Psoas muscle (tissue), 8 donors: ENCODE measurements at places on chromosomes 1 and 21.

GRCh38 chr1:27485363-27485762, 4.6 kb downstream of the WASF2 start:
- no peak for DNase-seq

- no peak for DNase-seq
Measured at GRCh38 chr1:65751961-65752360, 40.7 kb upstream of the PDE4B start.

DNA sequence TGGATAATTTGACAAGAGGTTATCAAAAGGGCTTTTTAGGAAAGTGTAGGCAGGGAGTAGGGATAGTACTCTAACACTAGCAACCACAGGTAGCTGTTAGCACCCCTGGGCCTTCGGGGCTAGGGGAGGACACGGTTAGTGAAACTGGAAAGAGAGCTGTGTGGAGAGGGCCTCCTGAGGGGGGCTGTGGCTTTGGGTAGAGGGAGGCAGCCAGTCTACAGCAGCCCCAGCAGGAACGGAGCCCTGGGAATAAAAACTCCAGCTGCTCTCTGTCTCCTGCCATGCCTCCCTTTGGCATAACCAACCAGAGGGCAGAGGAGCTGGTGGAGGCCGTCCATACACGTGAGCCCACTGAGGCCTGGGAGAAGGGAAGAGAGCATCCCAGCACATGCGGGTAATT, 223.2 kb downstream of the FOXD2 start:
- DNase-seq: no peak

DNA sequence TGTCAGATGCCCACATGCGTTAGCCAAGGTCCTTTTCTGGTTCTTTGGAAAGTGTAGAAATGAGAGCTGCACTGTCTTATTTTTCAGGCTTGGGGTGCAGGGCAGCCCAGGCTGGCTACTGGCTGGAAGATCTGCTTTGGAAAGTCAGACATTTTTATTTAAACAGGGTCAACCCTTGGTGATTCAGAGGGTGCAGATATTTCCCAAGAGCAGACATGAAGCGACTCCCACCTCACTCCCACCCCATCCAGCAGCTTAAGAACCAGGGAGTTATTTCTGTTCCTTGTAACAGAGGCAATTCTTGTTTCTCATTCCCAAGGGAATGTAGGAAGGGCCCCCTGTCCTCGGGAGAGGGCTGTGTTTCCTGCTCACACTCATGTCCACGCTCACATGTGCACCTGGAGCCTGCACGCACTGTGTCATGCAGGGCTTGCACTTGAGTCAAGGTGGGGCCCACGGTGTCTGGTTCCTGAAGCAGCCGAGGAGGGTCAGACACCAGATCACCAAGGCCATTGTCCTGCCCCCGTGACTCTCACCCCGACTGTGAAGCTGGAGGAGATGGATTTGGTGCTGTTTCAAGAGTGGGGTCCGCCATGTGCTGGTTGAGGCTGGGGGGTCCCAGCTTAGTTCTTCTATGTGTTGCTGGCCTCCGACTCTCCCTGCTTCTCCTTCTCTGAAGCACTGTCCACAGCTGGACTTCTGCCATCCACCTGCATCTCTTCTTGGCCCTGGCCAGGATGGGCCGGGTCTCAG, 992 bp downstream of the S100A7A start:
- no peak for DNase-seq

DNA sequence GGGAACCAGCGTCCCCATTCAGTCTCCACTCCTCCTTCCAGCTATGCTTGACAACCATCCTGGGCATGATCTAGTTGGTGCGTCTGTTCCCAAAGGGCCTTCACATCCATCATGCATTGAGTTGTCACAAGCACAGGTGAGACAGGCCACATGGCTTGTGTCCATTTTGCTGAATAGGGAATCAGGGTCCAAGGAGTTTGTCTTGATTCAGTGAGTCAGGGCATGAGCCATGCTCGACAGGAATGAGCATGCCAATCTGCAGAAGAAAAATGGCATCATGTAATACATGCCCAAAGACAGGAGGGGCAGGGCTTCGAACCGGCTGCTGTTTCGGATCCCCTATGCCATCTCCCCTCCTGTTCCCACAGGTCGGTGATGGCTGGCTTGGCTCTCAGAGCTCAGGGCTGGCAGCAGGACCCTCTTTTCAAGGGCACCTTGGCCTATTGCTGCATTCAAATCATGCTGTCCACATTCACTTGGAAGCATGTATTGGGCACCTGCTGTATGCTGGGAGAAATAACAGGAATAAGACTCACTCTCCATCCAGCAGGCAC, 44.5 kb downstream of the PKP1 start:
- DNase-seq: no peak

- DNase-seq: no peak
Measured at GRCh38 chr1:155010211-155010918, 7.8 kb downstream of the ZBTB7B start.

DNA sequence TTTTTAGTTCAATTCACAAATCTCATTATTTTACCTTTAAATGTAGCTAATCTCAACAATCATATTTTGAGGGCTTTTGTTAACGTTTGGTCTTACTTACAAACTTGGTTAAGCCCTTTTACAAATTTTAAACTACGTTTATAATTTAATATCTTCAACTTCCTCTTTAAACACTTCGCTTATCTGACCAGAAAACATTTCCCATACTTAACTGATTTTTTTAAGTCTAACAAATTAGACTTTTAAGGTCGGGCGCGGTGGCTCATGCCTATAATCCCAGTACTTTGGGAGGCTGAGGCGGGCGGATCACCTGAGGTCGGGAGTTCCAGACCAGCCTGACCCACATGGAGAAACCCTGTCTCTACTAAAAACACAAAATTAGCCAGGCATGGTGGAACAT, 300.9 kb downstream of the LMX1A start:
- no peak for DNase-seq

- no peak for DNase-seq
Measured at GRCh38 chr1:145824499-145824842, 471 bp downstream of the POLR3C start.

DNA sequence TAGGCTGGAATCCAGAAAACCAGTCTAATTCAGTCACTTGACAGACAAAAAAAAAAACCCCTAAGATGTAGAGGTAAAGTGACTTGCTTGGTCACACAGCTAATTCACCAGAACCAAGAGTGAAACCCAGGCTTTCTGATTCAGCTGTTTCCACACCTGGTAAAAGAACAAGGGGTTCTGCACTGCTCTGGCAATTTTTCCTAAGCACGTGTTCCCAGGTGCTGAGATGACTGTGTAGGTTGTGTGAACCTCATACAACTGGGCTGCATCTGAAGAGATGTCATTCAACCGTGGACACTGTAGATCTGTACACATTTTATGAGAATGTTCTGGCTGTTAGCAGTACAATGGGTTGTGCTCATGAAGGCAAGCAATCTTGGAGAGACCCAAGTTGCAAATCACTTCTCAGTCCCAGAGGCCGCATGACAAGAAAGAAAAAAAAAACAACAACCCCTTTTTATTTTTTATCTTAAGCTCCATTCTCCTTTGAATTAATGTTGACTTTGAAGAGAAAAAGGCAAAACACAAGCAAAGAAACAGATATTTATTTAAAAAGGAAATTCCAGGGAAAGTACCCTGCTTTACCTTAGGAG, 95.4 kb downstream of the INTS7 start:
- DNase-seq: no peak

DNA sequence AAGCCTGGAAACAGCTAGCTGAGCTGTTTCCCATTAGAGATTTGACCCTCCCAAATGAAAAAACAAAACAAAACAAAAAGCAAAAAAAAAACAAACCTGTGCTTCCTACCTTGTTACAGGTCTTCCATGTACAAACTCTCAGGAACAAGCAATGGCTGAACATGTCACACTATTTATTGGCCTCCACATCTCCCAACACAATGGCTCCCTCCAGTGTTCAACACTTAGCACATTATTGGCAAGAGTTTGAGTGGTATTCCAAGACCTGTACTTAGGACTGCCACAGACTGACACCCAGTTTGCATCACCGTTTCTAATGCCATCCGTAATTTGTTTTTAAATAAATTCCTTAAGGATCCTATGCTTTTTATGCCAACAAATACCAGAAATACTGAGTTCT, 195.0 kb upstream of the OLFM3 start:
- DNase-seq: no peak

GRCh38 chr1:241614144-241614543, 26.0 kb downstream of the CHML start:
- DNase-seq: no peak

- DNase-seq: peak; percentile 57
Measured at GRCh38 chr1:161192476-161193465, 6.1 kb downstream of the ADAMTS4 start.

- DNase-seq: no peak
Measured at GRCh38 chr1:113875714-113876113, 4.2 kb upstream of the PTPN22 start.

DNA sequence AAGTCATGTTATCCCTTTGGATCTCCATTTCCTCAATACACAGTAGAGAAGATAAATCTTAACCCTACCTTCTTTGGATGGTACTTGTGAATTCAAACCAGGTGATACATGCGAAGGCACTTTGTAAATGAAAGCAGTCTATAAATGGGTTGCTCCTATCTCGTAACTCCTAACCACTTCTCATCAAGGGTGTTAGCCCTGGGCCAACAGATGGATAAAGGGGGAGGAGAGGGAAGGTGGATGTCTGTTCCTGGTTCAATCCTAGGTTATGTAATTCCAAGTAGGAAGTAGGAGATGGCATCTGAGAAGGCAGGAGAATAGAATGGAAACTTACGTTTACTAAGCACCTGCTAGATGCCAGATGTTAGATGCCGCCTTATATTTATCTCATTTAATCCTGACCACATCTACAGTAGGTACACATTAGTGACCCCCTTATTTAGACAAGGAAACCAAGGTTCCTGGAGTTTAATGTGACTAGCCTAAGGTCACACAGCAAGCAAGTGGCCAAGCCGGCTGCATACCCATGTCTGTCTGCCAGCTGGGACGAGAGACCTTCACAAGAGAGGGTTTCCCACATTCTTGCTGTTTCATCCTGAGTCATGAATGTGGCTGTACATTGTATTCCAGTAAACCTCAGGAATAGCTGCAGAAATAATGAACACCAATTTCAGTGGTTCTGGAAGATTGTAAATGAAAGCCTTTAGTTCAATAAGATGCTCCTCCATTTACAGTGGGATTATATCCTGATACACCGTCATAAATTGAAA, 47.7 kb downstream of the ELAVL4 start:
- DNase-seq: no peak

DNA sequence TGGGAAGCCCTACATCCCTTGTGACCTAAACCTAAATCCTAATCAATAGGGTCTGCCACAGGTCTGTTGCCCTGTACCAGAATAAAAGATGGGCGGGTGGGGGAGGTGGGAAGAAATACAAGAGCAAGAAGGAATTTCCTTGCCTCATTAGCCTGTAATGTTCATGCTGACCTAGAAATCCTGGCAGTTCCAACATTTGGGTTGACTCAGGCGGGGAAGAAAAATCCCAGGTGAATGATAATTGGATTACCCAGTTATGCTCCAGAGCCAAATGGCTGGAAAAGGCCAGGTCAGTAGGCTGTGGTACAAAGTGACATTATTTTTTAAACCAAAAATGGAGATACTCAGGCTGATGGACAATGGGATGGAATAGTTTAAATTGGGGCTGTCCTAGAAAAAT, 27.3 kb upstream of the A3GALT2 start:
- DNase-seq: no peak

- DNase-seq: no peak
Measured at GRCh38 chr1:119477710-119478109, 29.3 kb upstream of the HSD3B1 start.

- DNase-seq: no peak
Measured at GRCh38 chr1:208449951-208450350, 205.8 kb upstream of the PLXNA2 start.

DNA sequence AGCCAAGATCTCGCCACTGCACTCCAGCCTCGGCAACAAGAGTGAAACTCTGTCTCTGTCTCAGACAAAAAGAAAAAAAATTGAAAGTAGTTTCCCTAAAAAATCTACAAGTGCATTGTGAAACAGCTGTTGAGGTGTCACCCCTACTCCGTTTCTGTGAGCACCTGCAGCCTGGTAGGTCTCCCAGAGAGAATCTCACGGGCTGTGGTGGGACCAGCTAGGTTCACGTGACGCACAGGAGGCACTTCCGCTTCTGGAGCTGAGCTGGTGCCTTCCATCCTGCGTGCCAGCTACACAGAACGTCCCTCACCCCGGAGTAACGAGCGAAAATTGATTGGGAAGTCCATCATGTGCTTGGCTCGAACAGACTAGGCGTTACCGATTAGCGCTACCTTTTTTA, 66.8 kb downstream of the COL24A1 start:
- DNase-seq: no peak

DNA sequence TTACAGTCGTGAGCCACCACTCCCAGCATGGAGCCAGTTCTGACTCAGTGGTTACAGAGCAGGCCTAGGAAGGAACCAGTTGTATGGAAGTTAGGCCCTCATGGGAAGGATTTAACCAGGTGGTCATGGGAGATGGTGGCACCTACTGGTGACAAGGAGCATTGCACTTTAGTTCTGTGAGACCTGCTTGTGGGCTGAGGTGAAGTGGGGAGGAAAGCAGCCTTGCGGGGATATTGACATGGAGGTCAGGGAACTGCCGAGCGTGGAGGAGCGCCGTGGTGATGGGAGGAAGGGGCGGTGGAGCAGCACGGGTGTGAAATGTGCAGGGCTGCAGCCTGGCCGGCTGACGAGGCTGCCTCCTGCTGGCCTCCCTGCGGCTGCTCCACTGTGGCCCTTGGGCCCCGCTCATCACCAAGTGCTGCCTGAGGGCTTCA, 100.4 kb downstream of the GALNT2 start:
- DNase-seq: no peak
